Brain microvascular endothelial cell (primary cell): ENCODE measurements at places on chromosomes 1 and 21.

DNA sequence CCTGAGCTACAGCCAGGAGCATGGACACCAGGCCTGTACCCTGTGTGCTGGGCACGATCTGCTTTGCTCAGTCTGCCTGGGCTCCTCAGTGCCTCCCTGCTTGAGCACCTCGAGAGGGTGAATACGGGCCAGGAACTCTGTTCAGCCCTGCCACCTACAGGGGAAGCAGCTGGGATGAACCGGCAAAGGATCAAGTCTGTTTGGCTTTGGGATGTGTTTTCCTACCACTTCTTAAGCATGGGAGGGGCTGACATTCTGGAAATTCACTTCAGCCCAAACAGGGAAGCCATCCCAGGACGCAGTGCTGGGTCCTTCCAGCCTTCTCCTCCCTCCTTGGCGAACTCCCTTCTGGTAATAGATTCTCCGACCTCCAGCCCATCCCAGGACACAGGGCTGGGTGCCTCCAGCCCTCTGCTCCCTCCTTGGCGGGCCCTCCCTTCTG lies 55.8 kb upstream of the SELENON start:
- peak; percentile 27 for DNase-seq

DNA sequence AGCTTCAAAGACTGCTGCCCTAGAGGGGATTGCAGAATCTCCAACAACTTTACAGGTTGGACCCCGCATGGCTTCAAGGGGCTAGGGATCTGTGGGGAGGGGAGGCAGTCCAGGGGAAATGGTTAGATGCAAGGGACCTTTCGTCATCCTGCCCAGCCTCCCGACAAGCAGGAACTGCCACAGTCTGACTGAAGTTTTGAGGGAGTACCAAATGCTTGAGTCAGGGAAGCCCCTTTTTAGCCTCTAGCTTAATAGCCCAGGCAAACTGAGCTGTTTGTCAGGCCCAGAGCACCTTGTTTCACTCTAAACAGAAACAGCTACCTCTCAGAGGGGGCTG lies 1.1 kb downstream of the TOR3A start:
- no peak for DNase-seq

DNA sequence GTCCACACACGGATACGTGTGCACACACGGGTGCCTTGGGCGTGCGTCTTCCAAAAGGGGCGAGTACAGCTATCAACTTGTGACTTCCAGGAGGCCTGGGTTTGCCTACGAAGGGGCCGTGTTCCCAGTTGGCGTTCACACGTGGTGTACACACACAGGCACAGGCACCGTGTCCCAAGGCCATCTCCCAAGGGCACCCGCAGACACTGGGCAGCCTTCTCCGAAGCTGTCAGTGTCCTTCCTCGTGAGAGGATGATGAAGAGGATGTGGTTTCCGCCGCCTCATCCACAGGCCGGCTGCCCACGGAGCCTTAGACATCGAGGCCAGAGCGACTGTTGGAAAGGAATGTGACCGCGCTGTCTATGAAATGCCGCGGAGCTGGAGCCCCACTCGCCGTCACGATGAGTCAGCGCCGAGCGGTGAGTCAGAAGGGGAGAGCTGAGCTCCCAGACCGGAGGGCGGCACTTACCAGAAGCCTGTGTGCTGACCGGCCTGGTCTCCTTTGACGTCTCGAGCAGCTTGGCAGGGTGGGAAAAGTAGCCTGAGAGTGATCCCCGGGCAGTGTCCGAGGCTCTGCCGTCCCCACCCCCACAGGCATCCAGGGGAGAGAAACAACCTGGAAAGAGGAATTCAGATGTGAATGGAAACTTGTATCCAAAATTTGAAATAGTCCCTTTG lies 141.4 kb upstream of the ARHGEF16 start:
- DNase-seq: peak; percentile 99

- DNase-seq: no peak
Observed at GRCh38 chr1:21952786-21953520, 15.8 kb upstream of the HSPG2 start.

DNA sequence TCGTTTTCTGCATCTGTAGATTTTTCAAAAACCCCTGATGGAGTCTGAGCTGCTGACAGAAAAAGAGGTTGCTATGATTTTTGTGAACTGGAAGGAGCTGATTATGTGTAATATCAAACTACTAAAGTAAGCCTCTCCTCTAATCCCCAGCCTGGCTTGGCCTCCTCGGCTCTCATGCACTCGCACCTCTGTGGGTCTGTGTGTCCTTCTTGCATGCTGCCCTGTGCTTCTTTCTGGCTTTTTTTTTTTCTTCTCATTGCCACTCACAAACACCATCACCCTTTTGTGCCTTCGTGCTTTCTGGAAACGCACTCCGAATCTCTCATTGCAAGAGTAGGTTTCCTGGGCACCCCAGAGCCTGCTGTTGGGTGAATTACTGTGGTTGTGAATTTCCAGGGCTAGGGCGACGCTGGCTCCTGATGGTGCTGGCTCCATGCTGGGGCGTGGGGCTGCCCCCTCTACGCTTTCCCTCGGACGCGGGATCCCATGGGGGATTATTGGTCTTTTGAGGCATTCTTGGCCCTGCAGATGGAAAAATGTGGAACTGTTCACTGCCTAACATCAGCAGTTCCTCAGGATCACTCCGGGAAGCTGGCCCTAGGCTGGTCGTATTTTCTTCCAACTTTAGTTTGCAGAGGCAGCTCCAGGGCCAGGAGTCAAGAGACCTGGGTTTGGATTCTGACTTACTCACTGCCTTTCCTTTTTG lies 56.8 kb downstream of the ATP5PO start:
- no peak for DNase-seq
